ENCODE measurements at places on chromosomes 1 and 21.

DNA sequence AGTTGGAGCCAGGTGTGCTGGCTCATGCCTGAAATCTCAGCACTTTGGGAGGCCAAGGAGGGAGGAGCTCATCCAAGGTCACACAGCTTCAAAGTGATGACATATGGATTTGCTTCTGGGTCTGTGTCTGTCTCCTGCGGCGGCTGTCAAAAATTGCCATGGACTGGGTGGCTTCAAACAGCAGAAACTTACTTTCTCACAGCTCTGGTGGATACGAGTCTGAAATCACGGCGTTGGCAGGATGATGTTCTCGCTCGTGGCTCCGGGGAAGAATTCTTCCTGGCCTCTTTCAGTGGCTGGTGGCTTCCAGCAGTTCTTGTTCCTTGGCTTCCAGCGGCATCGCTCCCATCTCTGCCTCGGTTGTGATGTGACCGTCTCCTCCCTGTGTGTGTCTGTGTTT, 314.8 kb upstream of the C1orf174 start:
- no peak for DNase-seq

- DNase-seq: no peak
Observed at GRCh38 chr1:154584267-154584994, 16.9 kb downstream of the CHRNB2 start.

GRCh38 chr1:85356130-85356529, 79.7 kb upstream of the BCL10 start:
- DNase-seq: no peak

DNA sequence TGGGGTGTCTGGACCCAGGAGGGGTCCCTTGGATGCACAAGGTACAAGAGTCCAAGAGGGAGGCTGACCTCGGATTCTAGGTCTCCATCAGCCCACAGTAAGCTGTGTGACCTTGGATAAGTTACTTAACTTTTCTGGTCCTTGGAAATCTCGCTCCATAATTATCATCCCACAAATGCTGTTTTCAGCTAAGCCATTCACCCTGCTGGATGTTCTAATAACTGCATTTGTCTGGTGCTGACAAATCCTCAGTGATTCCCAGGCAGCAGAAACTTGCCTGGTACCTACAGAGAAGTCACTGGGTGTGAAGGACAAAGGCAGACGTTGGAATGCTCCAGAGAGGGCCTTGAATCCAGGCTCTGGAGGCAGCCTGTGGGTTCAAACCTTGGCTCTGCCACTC, 89.7 kb downstream of the IGSF21 start:
- DNase-seq: no peak

DNA sequence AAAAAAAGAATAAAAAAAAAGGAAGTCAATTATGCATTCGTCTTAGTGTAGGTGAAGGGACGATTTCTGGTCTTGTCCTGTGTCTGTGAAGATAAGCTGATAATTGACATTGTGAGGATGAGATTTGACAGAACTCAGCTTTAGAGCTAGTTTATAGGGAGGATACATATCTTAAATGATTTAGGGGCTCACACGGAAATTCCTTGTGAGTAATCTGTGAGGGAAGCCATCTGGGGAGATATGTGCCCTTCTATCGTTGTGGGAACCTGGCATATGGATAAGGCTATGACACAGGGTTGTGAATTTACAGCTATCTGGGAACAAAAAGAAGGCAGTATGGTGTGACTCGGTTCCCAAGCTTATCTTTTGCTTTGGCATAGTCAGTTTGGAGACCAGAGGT, 71.1 kb downstream of the RABGAP1L start:
- DNase-seq: no peak

- DNase-seq: no peak
Observed at GRCh38 chr1:90876101-90876500, 145.7 kb downstream of the ZNF644 start.

DNA sequence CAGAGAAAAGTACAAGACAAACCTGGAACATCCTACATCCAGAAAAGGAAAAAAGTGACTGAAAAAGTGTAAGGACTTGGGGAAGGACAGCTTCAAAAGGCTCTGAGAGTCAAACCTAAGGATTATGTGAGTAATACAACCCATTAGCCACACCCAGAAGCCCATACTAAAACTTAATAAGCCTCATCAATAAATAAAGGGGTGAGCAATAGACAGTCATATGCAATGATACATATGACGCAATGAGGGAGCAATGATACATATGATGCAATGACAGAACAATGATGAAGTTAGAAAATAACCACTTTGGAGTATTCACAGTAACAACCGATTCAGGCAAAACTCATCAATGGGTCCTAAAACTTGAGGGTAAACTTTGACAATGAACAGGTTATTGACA, 50.1 kb downstream of the BRWD1 start:
- DNase-seq: no peak

DNA sequence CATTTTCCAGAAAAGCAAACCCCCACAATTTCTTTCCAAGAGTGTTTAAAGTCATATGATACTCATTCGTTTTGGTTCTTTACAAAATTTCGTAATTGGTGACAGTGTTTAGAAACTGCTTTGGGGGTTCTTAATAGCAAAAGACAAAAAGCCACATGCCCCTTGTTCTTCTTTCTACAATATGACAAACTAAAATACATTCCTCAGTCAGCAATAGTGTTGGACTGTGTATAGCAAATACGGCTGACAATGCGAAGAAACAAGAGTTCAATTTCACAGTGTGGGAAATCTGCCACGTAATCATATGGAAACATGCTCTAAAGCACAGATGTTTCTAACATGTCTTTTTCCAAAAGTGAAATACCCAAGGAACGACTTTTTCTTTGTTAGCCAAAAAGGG, 7.6 kb upstream of the IFNAR1 start:
- DNase-seq: no peak

DNA sequence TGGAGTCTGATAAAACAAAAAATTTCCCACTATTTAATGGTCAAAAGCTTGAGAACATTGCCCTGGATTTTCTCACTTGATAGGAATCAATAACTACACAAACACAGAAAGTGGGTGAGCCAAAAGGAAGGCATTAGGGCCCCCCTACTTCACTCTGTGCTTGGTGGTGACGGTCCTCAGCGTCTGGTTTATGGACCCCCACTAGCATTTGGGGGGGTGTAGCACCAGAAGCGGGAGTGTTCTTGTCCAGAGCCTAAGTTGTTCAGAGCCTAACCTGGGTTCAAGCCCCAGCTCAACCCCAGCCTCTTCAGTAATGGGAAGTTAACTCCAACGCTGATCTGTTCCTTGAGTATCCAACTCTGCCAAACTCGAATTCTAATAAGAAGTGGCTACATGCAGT, 33.1 kb downstream of the STPG1 start:
- DNase-seq: no peak

- DNase-seq: peak; percentile 88
Observed at GRCh38 chr1:15966081-15966955, 9.6 kb downstream of the ZBTB17 start.

- no peak for DNase-seq
Observed at GRCh38 chr1:157966031-157966537, 27.4 kb upstream of the KIRREL1 start.

DNA sequence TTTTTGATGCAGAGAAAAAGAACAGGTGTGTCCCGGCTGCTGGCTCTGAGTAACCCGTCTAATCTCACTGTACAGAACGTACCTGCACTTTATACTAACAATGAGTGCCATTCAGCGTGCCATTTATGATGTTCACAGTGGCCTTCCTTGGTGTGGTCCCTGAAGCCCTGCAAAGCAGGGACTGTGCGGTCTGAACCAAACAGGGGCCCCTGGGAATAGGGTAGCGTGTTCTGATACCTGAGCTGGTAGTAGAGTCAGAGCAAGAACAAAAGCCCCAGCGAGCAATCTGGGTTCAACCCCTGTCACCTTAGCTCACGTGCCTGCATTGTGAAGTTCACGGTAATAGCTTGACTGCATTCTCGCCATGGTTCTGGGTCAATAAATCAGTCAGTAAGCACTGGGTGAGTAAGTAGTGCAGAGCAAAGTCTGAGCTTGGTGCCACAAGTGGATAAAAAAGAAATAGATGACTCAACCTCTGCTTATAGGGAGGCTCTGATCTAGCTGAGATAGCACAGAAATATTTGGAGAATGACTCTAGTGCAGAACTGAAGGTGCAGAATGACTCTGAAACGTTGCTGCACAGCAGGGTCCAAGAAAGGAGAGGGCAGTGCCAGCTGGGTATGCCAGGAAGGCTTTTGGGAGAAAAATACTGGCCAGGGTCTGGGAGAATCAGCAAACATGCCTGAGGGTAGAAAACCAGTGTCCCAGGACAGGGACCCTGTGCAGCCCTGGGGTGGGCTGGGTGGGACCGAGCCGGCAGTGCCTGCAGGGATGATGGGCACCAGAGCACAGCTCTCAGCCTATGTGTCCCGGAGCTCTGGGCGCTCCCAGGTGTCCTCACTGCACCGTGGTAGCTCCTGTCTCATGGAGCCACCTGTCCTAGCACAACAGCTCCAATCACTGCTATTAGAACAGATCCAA, 125.9 kb downstream of the RHOU start:
- peak; percentile 22 for DNase-seq

GRCh38 chr1:59092126-59092525, 204.8 kb upstream of the FGGY start:
- DNase-seq: no peak

- no peak for DNase-seq
Observed at GRCh38 chr1:104235141-104235540, 485.4 kb downstream of the AMY1C start.

DNA sequence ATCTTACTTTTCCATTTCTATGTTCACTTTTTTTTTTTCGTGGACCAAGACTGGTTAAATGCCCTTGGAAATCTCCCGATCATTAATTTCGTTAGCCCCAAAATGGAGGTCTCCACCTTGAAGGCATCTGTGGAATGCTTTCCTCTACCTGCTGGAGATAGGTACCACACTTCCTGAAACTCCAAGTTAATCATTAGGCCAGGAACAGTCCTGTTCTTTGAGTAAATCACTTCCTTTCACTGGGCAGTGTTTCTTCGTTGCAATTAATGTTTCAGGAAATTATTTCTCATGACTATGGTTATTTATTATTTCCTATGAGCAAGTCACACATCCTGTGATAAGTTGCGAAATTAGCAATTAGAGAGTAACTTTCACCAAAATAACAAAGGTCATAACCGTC, 225.2 kb upstream of the LYPLAL1 start:
- DNase-seq: no peak
